T-helper 22 cell (primary cell): ENCODE measurements at places on chromosomes 5 and 9.

DNA sequence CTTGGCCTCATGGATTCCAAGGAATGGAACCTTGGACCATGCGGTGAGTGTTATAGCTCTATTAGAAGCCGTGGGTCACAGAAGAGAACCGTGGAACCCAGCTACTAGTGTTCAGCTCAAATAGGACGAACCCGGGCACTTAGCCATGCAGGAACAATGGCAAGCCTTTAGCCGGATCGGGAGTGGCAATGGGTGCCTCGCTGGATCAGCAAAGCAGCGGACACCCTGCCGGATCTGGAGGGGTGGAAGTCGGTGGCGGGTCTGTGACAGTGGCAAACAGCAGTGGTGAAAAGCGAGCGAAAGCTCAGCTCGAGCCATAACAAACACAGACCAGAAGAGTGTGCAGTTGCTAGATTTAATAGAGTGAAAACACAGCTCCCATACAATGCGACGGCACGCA, 2.4 kb upstream of the CDO1 start:
- no peak for DNase-seq

GRCh38 chr5:152864991-152865390, 459.9 kb upstream of the NMUR2 start:
- no peak for DNase-seq

DNA sequence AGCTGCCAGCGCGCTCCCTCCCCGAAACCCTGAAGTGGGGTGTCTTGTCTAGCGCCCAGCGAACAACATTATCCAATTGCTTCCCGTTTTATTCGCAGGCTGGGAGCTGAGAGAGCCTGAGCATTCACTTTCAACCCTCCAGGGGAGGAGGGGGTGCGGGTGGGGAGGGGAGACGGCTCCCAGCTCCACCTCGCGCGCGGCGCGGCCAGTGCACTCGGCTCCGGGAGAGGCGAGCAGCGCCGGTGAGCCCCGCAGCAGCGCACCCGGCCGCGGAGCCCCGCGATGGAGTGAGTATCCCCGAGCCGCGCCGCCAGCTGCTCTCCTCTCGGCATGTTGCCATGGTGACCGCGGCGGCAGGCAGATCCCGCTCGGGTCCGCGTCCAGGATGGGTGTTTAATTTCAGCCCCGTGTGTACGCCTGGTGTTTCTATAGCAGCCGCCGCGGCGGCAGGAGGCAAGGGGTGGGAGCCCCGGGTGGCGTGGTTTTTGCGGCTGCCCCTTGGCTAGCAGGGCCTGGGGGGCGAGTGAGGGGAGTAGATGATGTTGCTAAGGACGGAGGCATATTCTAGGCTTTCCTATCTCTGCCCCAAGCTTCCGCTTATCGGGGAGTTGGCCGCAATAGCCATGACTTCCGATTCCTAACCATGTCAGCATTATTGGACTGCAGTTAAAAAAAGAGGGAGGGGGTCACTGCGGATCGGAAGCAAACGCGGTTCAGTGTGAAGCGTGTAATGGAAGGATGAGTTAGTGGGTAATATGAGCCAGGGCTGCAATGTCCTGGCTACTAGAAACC, 139.2 kb upstream of the PALM2AKAP2 start:
- DNase-seq, result no peak

- DNase-seq, result no peak
Observed at GRCh38 chr5:1494780-1495524, 28.8 kb downstream of the LPCAT1 start.

- no peak for DNase-seq
Observed at GRCh38 chr5:57696389-57696769, 213.8 kb upstream of the ACTBL2 start.

DNA sequence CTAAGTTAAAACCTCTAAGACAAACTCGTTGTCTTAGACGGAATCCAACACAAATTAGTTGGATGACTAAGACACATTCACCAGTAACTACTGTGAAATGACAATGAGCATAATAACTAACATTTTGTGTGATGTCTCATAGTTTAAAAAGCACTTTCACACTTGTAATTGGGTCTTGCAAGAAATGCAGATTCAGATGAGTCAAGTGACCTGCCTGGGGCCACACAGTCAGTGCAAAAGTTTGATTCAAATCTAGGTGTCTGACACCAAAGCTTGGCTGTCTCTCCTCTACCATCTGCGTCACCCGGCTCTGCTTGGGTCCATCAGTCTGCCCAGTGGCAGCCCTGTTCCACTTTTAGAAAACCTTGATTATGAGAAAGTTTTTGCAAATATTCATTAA, 143.7 kb downstream of the TTLL11 start:
- no peak for DNase-seq

- DNase-seq, result no peak
Observed at GRCh38 chr9:84322828-84323227, 17.7 kb downstream of the SLC28A3 start.

GRCh38 chr9:125654121-125654520, 52.9 kb downstream of the MAPKAP1 start:
- DNase-seq, result no peak

- no peak for DNase-seq
Observed at GRCh38 chr5:37770786-37771185, 69.1 kb downstream of the GDNF start.

DNA sequence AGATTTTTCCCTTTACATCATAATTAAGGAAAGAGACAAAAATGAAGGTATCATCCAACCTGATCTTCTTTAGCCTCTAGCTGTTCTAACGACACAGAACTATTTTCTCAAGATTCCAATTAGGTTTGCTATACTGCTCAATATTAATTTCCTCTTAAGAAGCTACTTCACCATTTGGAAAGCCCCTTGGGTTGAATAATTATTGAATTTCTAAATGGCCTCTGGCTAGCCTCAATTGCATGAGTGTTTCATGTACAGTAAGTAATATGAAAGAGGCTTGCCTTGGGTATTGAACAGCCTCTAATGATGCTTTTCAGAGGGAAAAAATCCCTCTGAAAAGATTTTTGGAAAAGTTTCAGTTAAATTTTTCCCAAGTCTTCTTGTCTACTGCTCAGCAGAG, 3.7 kb upstream of the MOB3B start:
- no peak for DNase-seq

GRCh38 chr5:157626831-157627230, 25.4 kb downstream of the SOX30 start:
- DNase-seq, result no peak

DNA sequence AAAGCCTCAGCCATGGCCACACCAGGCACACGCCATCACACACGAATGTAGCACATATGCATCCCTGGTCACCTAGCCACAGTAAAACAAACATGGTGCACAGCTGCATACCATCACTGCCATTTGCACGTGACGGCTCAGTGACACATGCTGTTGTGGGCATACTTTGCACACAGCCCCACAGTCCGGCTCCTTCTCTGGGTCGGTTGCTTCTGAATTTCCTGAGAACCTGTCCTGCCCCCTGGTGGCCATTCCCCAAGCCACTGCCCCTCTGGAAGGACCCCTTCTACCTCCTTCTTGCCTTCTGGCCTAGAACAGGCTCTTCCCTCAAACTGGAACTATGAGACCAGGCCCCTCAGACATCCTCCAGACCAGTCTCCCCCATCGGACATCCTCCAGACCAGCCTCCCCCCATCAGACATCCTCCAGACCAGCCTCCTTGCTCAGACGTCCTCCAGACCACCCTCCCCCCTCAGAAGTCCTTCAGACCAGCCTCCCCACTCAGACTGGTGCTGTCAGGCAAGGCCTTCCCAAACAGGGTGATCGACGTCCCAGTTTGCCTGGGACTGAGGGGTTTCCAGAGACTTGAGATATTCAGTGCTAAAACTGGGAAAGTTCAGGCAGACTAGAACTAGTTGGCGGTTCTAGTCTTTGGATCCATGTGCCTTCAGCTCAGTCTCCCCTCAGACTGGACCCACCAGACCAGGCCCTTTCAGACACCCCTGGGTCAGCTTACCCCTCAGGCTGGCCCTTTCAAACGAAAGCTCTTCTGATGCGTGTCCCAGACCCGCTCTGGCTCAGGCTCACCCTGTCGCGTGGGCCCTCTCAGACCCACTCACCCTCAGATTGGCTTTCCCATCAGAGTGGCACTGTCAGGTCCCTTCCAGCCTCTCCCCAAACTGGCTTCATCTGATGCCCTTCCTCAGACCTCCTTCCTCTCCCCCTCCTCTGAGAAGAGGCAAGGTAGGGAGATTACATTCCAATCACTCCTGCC, 24.3 kb upstream of the ENHO start:
- no peak for DNase-seq

- no peak for DNase-seq
Observed at GRCh38 chr9:124292696-124293593, 35.2 kb downstream of the NEK6 start.

DNA sequence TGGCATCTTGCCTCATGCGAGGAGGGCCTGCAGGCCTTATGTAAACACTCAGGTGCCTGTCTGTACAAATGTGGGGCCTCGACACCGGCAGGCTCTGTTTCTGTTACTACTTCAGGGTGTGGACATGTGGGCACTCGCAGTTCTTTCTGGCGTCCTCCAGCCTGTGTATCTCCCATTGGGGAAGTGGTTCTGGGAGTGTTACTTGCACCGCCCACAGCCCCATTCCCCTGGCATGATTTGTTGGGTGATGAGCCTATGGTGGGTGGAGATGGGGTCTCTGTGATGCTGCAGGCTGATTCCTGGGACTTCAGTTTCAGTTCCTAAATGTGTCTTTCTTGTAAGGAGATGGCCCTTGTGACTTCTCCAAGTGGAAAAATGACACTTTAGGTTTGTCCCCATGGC, 82.1 kb upstream of the PITX1 start:
- DNase-seq, result no peak

GRCh38 chr9:117050007-117050406, 362.9 kb downstream of the TRIM32 start:
- DNase-seq, result no peak

- no peak for DNase-seq
Observed at GRCh38 chr5:32074401-32074800, 99.7 kb downstream of the GOLPH3 start.

GRCh38 chr9:98989036-98990000, 45.6 kb downstream of the COL15A1 start:
- no peak for DNase-seq

DNA sequence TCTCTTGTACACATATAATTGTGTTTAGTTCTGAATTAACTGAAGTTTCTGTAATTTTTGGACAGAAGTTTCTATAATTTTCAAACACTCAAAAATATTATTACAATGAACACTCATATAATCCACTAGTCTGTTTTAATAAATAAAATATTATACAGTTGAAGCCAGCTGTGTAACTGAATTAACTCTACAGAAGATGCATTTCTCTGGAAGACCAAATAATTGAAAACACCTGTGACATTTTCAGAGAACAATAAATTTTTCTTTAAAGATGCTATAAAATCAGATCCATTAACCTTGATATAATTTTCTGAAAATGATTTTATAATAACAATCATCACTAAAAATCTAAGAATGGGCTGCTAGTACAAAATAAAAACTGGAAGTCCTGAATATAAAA, 14.7 kb downstream of the NADK2 start:
- no peak for DNase-seq

GRCh38 chr9:113711251-113711650, 164.9 kb upstream of the ZNF618 start:
- no peak for DNase-seq

GRCh38 chr5:111478266-111478665, 34.1 kb downstream of the STARD4 start:
- DNase-seq, result no peak

- no peak for DNase-seq
Observed at GRCh38 chr5:125093776-125094175, 347.3 kb upstream of the ZNF608 start.

DNA sequence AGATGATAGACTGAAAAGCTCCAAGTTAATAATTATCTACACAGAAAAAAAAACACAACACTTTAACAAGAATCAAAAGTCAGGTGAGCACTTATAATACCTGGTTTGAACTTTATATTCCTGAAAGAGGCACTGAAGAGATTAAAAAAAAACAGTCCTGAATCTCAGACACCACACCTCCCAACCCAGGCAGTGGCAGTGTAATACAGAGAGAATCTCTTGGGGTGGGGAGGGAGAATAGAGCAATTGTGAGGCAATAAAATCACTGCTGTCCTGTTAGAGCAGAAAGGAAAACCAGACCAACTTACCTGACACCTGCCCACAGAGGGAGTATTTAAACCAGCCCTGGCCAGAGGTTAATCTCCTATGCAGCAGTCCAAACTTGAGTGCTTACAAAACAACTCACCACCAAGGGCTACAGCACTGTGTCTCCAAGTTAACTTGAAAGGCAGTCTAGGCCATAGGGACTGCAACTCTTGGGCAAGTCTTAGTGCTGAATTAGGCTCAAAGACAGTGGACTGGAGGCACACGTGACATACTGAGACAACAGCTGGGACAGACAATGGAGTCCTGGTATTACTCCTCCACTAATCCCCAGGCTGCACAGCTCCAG, 54.2 kb downstream of the SLCO4C1 start:
- DNase-seq, result no peak

DNA sequence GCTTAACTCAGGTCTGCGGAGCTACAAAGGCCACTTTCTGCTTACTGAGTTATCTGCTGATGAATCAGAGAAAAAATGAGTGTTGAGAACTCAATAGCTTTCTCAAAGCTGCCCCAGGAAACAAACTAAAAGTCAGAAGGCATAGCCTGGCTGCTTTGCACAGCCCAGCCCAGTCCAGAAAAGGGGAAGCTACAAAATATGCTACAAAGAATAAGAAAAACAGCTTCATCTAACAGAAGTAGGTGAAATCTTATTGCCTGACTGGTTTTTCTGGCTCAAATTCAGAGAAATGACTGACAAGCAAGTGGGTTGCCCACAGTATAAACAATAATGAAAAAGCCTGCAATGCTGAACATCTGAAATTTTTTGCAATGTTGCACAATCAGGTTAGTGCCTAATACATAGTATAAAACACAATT, 156.2 kb downstream of the PPP2R2B start:
- no peak for DNase-seq

DNA sequence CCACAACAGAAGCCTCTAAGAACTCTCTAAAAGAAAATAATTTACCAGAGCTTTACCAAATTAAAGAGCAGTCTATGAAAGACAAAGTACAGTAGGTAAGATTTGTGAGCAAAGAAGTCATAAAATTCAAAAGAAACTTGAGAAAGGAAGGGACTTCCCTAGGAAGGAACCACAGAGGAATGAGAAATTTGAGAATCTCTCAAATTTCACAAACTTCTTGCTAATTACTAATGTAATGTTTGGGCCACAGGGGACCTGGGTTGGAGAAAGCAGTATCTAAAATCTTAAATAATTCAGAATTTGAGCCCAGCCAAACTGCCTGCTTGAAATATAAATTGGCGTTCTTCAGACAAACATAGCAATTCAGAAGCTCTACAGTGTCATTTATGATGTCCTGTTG, 225.0 kb upstream of the PRR16 start:
- DNase-seq, result no peak

- DNase-seq, result peak; percentile 43
Observed at GRCh38 chr9:130707225-130707976, 13.8 kb downstream of the EXOSC2 start.

DNA sequence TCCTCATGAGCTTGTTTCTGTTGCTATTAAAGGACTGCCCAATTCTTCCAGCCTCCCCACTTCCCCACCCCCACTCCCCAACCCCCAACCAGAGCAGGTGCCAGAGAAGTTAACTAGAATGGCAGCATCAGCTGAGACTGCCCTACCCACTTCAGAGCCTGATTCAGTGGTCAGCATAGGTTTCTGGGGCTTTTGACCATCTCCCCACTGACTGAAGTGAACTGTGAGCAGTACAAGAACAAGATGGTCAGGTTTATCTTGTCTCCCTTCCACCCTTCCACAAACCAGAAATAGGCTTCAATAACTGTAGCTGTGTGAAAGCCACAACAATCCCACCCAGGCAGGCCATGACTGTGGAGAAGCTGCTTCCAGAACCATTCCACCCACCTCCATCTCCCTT, 289.4 kb upstream of the SLC24A2 start:
- DNase-seq, result no peak

GRCh38 chr5:9615331-9615730, 14.8 kb downstream of the TAS2R1 start:
- DNase-seq, result no peak

GRCh38 chr5:33659526-33660169, 218.9 kb downstream of the TARS1 start:
- no peak for DNase-seq
